ENCODE measurements at places on chromosomes 6 and 20. TPM values are rescaled to one million over a fixed set of nuclear protein-coding genes. Genes with fewer than 3 reads are reported as not detected.

EYS gene
- not detected for total RNA-seq

RIPPLY2 gene
- total RNA-seq, result 0.19 TPM

HSPA12B gene
- 11.1 TPM for total RNA-seq

HACE1 gene
- total RNA-seq, result 18.9 TPM

AMD1 gene
- 28.3 TPM for total RNA-seq

APOBEC2 gene
- not detected for total RNA-seq

TAF4 gene
- 2.4 TPM for total RNA-seq

MLIP gene
- total RNA-seq, result 1.1 TPM

METTL24 gene
- total RNA-seq, result 0.06 TPM

KIF13A gene
- 56.0 TPM for total RNA-seq

NKX2-4 gene
- not detected for total RNA-seq

RGS17 gene
- total RNA-seq, result 0.65 TPM

TNF gene
- total RNA-seq, result not detected

OR2H1 gene
- not detected for total RNA-seq

PRICKLE4 gene
- 2.3 TPM for total RNA-seq

HLA-DRA gene
- 2.9 TPM for total RNA-seq

BIRC7 gene
- total RNA-seq, result not detected

AHCY gene
- total RNA-seq, result 95.2 TPM

PTCHD4 gene
- 4.2 TPM for total RNA-seq

FRK gene
- total RNA-seq, result under 0.01 TPM

NEURL2 gene
- total RNA-seq, result 2.6 TPM

MYLK2 gene
- total RNA-seq, result 16.7 TPM

GPR6 gene
- not detected for total RNA-seq

PNLDC1 gene
- total RNA-seq, result 1.3 TPM

FRS3 gene
- total RNA-seq, result 0.97 TPM

MROH8 gene
- 0.25 TPM for total RNA-seq

OR2B6 gene
- total RNA-seq, result not detected

MRAP2 gene
- total RNA-seq, result 0.57 TPM

ECHDC1 gene
- total RNA-seq, result 19.9 TPM

RAET1L gene
- total RNA-seq, result not detected

PRKN gene
- total RNA-seq, result 0.16 TPM

PKHD1 gene
- total RNA-seq, result not detected

HDGFL1 gene
- total RNA-seq, result not detected

AVP gene
- total RNA-seq, result not detected

SLC22A2 gene
- total RNA-seq, result not detected

AGER gene
- total RNA-seq, result 0.44 TPM

SRC gene
- total RNA-seq, result 0.81 TPM

GRM1 gene
- total RNA-seq, result under 0.01 TPM

ANKRD66 gene
- not detected for total RNA-seq

VSTM2L gene
- total RNA-seq, result under 0.01 TPM

MTFR2 gene
- 3.6 TPM for total RNA-seq

OPRL1 gene
- 5.0 TPM for total RNA-seq

ZC2HC1B gene
- not detected for total RNA-seq

AIF1 gene
- total RNA-seq, result not detected

NT5DC1 gene
- total RNA-seq, result 4.9 TPM

SLC2A10 gene
- total RNA-seq, result 3.7 TPM

C6orf132 gene
- 0.06 TPM for total RNA-seq

LY6G6C gene
- total RNA-seq, result not detected

CCDC170 gene
- under 0.01 TPM for total RNA-seq

ENPP3 gene
- 1.5 TPM for total RNA-seq
